Pulmonary artery endothelial cell (primary cell): ENCODE measurements at places on chromosomes 12 and 14. TPM values are rescaled to one million over a fixed set of nuclear protein-coding genes. Genes with fewer than 3 reads are reported as not detected.

GRCh38 chr14:105876158-105876557 is 349.8 kb downstream of the TMEM121 start:
- no peak for DNase-seq

Gene PLEKHG7
- 0.07 TPM in 1 of 2 replicates, not detected in the other for total RNA-seq

Gene RPL6
- total RNA-seq, result 765 and 782 TPM in 2 replicates

DNA sequence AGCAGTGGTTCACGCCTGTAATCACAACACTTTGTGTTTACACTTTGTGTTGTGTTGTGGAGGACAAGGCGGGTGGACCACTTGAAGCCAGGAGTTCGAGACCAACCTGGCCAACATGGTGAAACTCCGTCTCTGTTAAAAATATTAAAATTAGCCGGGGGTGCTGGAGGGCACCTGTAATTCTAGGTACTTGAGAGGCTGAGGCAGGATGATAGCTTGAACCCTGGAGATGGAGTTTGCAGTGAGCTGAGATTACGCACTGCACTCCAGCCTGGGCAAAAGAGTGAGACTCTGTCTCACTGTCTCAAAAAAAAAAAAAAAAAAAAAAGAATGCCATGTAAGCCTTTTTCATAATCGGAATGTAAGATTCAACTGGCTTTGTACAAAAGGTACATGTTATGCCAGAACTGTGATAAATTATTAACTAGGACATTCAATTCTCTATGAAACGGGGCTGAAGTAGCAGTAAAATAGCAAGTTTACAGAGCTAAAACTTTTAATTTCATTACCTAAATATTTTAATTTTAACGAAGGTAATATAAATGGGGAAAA is 13.9 kb upstream of the PITPNM2 start:
- no peak for DNase-seq

DNA sequence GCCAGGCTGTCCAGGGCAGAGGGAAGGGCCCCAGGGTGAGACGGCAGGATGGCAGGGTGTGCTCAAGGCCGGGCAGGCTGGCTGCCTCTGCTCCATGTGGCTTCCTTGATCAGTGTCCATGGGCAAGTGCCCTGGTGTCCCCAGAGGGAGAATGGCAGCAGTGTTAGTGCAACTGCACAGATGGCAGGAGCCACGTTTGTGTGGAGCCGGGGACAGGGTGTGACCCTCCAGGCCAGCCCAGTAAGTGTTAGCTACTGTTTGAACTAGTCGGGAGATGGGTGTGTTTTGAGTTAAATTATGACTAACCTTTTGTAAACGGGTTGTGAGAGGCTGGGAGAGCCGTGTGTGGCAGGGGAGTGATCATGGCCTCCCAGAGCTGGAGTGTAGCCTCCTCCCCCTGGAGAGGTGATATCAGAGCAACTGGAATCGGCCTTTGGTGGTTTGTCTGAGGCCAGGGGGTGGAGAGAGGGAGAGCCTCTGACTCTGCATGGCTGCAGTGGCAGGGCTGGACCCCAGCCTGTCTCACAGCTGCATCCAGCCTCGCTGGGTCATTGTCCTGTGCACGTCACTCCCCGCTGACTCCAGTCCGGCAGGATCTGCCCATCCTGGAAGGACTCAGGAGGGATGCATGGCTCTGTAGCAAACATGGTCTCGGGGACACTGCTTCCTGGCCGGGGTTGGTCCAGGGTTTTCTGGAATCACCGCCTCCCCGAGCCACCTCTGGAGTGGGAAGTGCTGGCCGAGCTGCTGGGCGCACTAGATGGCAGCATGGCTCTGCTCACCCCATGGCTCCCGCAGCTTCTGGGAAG is 27.8 kb downstream of the AACS start:
- DNase-seq, result no peak

Gene LRRC43
- 2.2 TPM in 2 replicates for total RNA-seq

DNA sequence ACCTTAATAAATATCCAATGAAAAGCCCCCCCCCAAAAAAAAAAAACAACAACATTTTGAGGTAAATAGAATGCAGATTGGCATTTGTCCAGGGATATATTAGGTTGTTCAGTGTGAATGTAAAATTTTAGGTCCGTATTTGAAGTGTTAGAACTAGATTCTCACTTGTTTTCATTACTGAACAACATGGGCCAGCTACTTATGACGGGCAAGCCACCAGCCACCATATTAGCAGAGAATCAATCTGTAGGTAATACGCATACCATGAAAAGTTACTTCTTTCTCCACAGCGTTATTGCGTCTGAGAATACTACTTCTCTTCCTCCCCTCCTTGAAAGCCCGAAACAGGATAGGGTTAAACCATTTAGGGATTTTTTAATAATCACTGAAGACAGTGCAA is 5.4 kb downstream of the FLRT2 start:
- no peak for DNase-seq

- DNase-seq, result no peak
Observed at GRCh38 chr12:131671276-131671675, 39.6 kb upstream of the SFSWAP start.

Gene MMP19
- total RNA-seq, result 0.42 and 0.46 TPM in 2 replicates

Gene NKX2-1
- not detected in 2 replicates for total RNA-seq

GRCh38 chr12:123928274-123928865 is 44.3 kb downstream of the CCDC92 start:
- DNase-seq, result no peak

GRCh38 chr14:72479461-72479931 is 414.4 kb downstream of the DPF3 start:
- no peak for DNase-seq

DNA sequence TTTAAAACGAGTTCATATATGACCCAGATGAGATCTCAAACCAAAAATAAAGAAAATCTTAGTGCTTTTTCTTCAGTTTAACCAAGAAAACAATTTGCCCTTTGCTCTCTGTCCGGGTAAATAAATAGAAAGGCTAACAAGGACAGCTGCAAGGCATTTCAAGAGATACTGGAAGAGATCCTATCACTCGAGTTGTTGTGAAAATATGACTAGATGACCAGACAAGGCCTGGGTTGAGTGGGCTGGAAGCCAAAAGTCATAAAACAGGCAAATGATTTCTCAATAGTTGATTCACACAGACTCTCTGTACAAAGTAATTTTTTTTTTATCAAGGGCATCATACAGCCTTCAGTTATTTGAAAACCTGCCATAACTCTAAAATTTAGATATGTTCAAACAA is 55.9 kb upstream of the AVPR1A start:
- no peak for DNase-seq

- no peak for DNase-seq
Observed at GRCh38 chr14:104752423-104752734, 568 bp upstream of the SIVA1 start.

- no peak for DNase-seq
Observed at GRCh38 chr14:21525962-21526671, at the start of gene SALL2. SALL2 (minus strand) TSS chr14:21526346; CDS start chr14:21526127, 219 bp downstream.

- no peak for DNase-seq
Observed at GRCh38 chr14:81802341-81802740, 268.7 kb upstream of the SEL1L start.

Gene ADAMTS20
- not detected in 2 replicates for total RNA-seq

- no peak for DNase-seq
Observed at GRCh38 chr12:52233462-52234207, 592 bp downstream of the KRT7 start.

- DNase-seq, result no peak
Observed at GRCh38 chr14:63533474-63533873, 9.7 kb downstream of the PPP2R5E start.
